ENCODE measurements at places on chromosomes 5 and 9. TPM values are rescaled to one million over a fixed set of nuclear protein-coding genes. Genes with fewer than 3 reads are reported as not detected.

GRCh38 chr9:89421595-89421994 is 76.3 kb downstream of the SEMA4D start:
- peak; percentile 33 for DNase-seq

DNA sequence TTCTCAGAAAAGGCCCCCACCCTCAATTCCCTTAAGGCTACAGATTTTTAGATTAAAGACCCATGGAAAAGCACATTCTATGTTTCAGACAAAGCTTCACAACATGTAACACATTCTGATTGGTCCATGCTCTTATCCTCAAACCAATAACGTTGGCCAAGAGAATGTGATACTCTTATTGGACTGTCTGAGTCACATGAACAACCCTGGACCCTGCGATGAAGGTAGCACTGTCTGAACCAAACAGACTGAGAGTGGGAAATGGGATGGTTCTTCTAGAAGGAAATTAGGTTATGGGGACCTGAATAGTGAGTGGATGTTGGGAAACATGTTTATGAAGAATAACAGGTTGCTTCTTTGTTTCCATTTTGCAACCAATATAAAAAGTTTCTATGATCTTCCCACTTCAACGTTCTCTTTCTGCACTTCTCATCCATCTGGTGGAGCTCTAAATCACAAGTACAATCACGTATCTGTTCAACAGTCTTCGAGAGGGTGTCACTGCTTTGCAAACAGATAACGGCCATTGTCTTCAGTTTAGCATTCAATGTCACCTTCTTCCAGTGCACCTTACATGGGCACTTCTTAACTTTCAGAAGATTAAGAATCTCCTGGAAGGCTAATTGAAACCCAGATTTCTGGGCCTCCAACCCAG is 81.6 kb downstream of the PTCH1 start:
- no peak for DNase-seq

- DNase-seq = no peak
These were observed 196.7 kb downstream of the WDR70 start for GRCh38 chr5:37575541-37576489.

Gene FAM120A
- total RNA-seq = 133 TPM

- no peak for DNase-seq
These were observed 628.2 kb upstream of the KLF4 start for GRCh38 chr9:108117795-108118194.

Gene SLC34A1
- 1.5 TPM for total RNA-seq

Gene TYRP1
- not detected for total RNA-seq

Gene ANGPTL2
- not detected for total RNA-seq

DNA sequence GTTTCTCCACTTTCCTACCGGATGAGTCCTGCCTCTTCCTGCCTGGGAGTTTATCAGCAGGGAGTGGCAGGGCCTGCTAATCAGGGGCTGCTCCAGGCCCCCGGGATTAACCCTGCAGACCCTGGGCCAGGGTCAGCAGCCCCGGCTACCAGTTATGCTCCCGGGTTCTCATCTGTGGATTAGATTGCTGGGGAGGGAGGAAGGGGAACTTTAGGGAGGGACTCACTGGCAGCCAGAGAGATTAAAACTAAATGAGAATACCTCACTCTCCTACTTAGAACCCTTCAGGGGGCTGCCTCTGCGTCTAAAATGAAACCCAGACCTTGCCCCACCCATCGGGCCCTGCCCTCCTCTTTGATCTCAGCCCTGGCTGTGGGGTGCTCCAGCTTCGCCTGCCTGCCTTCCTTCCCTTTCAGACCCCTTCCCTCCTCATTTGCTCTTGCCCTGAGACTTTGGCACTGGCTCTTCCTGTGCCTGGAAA is 130.5 kb upstream of the HAND1 start:
- DNase-seq = no peak

DNA sequence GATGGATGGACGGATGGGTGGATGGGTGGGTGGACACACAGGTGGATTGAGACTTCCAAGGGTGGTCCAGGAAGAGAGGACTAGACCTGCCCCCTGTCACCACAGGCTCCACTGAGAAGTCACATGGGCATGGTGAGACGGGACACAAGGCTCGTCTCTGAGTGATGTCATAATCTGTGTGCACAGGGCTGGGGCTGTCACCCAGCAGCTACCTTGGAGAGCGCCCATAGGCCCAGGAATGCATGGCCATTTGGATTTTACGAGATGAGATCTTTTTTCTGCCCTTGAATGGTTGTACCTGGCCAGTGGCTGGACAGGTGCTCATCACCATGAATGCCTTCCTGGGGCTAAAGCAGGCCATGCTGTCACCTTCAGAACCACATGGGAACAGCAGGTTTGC is 3.1 kb downstream of the OLFM1 start:
- no peak for DNase-seq

- DNase-seq = peak; percentile 22
These were observed 67.2 kb downstream of the MRPS30 start for GRCh38 chr5:44875661-44876605.

Gene RNF180
- total RNA-seq = not detected

Gene SURF2
- total RNA-seq = 10.2 TPM

DNA sequence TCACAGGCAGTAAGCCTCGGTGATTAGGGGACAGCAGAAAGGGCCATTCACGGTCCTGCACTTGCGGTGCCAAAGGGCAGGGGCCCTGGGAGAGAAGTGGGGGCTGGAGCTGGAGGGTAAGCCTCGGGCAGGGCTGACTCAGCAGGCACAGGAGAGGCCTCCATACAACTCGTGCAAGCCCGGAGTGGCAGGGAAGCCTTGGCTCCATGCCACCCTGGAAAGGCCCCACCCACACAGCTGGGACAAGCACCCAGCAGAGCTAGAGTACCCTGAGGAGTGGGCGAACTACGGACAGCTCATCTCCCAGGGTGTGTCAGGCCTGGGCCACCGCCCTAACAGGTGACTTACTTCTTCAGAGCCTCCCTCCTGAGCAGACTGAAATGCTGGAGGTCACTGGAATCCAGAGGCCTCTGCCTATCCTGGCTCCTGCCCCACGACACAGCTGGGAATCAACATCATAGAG is 5.6 kb upstream of the CAMK2A start:
- DNase-seq = no peak

DNA sequence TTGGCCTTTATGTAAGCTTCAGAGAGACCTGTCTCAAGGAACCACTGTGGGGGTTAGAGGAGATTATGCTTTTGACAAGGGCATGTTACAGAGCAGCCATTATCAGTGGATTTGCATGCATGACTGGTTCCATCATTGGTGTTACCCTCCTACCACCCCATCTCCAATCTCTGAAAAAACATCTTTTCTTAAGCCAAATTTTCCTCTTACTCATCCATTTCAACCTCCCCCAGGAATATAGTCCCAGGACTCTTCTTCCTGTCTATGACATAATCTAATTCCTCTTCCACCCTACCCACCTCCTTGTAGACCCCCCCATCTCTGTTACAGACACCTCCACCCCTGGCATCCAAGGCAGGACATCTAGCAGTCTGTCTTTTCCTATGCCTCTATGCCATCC is 33.1 kb upstream of the ADRB2 start:
- no peak for DNase-seq

Gene ARSI
- not detected for total RNA-seq

- DNase-seq = peak; percentile 57
These were observed 10.6 kb upstream of the FAM163B start for GRCh38 chr9:133619791-133620190.

Gene NUTM2F
- total RNA-seq = not detected
